Stimulated activated CD4-positive, alpha-beta T cell treated with anti-CD3 and anti-CD28 coated beads, Interleukin-4, amount 100 ng/mL, for 1 hour (primary cell): ENCODE measurements at places on chromosomes 4 and X.

- no peak for DNase-seq
Observed at GRCh38 chr4:1168191-1169101, 3.9 kb downstream of the SPON2 start.

- DNase-seq, result no peak
Observed at GRCh38 chr4:75071317-75071716, 138.4 kb downstream of the PARM1 start.

DNA sequence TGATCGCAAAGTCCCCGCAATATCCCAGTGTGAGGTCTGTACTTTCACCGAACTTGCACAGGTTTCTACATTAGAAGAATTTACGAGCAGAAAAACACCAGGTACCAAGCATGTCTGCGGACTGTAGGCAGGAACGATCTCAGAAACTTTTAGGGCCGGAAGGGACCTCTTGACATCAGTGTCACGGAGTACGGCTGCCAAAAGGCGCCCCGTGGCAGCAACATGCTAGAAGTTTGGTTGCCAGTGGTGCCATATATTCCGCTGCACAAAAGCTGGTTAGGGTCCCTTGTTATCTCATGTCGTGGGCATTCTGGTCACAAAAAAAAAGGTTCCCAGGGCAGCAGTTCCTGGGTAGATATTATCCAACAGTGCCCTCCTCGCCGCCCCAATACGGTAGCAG is 61.0 kb upstream of the DCAF8L1 start:
- no peak for DNase-seq

GRCh38 chr4:167774646-167775045 is 317.7 kb upstream of the ANXA10 start:
- DNase-seq, result no peak

DNA sequence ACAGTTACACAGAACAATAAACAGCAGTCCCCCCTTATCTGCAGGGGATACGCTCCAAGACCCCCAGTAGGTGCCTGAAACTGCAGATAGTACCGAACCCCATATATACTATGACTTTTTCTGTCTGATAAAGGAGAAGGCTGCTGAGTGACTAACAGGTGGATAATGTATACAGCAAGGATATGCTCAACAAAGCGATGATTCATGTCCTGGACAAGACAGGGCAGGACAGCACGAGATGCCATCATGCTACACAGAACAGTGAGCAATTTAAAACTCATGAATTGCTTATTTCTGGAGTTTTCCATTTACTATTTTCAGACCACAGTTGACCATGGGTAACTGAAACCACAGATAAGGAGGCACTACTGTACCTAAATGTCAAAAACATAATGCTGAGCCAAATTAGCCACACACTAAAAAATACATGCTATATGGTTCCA is 76.1 kb downstream of the MANBA start:
- DNase-seq, result no peak

DNA sequence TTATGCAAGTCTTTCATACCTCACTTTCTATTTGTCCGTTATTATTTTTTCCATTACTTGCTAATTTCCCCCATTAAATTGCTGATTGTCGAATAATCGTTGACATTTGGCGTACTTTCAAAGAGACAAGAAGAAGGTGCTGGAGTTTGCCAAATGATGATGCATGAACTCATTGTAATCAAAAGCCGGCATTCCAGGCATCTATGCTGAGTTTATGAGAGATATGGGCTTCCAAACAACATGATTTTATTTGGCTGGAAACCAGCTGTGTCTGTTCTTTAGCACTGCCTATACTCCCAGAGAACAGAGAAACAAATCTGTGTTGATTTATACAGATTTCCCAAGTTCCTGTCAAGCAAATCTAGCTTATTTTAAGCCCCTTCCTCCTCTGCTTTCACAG is 80.8 kb upstream of the RPS6KA3 start:
- no peak for DNase-seq

DNA sequence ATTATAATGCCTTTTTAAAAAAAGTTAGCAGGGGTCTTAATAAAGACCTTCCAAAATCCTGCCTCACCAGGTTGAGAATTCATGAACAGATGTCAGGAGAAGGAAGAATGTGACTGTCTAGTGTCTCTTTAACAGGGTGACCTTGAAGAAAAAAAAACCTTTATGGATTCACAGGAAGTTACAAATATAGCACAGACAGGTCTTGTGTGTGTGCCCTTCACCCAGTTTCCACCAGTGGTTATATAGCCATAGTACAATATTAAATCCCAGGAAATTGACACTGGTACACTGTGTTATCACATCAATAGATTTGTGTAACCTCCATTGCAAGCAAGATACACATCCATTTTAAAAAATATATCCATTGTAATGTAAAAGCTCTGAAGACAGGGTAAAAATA is 43.7 kb downstream of the HADH start:
- DNase-seq, result no peak

DNA sequence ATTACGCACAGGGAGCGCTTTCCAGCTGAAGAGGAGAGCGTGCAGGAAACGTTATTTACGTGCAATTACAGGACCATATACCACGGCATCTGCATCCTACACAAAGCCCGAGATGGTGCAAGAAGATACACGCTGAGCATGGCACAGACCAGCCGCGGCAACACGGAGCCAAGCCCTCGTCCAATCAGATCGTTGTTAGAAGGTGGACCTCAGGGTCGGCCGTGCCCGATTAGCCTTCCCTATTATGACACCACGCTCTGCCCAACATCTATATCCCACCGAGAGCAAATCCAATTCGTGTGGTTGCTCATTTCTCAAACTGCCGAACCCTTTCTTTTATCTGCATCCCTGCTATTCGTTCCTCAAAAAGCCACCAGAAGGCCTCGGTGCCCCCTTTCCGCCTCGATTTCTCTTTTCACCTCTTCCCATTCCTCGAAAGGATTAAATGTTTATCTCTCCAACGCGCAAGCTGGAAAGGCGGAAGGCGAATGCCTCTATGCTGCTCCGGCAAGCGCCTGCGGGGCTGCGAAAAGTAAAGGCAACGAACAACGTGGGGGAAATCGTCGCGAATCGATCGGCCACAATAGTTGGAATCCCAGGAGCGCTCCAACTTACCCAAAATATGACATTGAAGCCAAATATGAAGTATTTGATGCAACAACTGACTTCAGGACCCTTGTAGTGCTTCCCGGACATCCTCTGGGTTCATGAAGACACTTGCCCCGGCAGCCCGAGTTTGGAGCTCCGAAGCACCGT is 702 bp downstream of the TSPAN5 start:
- DNase-seq, result peak; percentile 38

DNA sequence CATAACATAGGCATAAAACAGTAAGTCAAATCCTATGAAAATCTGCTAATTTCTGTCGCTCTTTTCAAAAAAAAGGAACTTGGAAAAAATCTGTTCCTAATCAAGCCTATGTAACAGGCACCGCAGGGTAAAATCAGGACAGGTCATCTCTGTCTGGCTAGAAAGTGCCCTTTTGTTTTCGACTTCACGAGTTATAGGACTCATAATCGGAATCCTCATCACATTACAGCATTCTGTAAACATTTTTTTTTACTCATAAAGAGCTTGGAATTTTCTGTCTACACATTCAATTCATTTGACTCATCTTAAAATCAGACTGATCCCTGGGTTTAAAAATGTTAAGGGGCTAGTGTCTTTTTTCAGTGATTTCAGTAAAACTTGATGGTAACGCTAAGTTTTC is 181.7 kb upstream of the TBC1D9 start:
- no peak for DNase-seq

DNA sequence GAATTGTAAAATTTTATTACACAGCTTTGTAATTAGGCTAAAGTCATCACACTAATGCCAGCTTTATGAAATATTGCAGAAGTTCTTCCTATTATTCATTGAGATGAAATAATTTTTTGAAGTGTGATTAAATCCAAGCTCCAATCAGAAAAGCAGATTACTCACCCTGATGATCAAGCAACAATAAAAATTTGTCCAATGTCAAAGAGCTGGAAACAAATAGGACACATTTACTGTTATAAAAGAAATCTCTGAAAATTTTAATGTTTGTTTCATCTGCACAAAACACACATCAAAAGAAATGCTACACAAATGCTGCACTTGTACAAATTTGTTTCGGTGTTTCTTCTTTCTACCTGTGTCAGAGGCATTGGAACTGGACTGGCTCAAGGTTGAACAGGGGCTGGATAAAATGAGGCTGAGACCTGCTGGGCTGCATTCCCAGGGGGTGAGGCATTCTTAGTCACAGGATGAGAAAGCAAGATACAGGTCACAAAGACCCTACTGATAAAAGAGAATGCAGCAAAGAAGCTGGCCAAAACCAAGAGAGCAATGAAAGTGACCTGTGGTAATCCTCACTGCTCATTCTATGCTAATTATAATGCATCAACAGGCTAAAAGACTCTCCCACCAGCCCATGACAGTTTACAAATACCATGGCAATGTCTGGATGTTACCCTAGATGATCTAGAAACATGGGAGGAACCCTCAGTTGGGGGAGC is 78.3 kb downstream of the GASK1B start:
- no peak for DNase-seq

DNA sequence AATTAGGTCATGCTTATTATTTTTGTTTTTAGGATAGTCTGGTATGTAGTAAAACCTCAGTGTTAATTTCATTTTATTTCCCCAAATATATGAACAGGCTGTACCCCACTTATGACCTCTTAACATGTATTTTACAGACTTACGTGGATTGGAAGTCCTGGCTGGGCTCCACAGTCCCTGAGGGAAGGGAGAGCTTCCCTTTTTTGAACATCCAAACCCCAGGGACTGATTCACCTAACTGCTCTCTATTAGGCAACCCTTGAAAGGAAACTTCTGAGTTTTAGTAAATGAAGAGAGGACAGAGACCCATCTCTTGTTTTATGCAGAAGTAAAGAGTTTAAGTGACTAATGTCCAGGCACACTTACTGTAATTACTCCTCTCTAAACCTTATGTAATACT is 233.1 kb upstream of the SPRY1 start:
- no peak for DNase-seq

DNA sequence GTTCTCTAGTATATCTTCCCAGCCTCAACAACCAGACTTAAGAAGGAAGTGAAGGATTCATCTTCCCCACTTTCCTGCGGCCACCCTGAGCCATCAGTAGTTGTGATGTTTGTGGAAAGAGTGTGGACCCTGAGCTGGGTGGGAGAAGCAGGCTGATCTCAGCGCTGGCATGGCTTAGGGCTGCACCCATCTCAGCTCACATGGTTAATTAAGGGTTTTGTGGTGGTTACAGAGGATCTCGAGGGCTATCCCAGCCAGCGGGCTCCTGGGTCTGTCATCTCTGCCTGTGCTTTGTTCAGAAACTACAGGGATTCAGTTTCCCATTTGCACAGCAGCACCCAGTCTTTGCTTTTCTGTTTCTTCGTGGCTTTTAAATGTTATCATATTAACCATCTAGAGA is 163.4 kb downstream of the PTTG2 start:
- no peak for DNase-seq

- DNase-seq, result no peak
Observed at GRCh38 chrX:136168929-136169735, 21.8 kb downstream of the FHL1 start.

- DNase-seq, result peak; percentile 37
Observed at GRCh38 chr4:40199999-40200874, 3.4 kb downstream of the RHOH start.

- DNase-seq, result no peak
Observed at GRCh38 chr4:105859233-105859632, 36.0 kb upstream of the NPNT start.

GRCh38 chrX:85993539-85994197 is 53.7 kb downstream of the CHM start:
- no peak for DNase-seq

GRCh38 chr4:37236165-37236564 is 8.4 kb upstream of the NWD2 start:
- no peak for DNase-seq

- DNase-seq, result peak; percentile 13
Observed at GRCh38 chr4:25180524-25181131, 20.4 kb upstream of the SEPSECS start.
